ENCODE measurements at places on chromosomes 3 and 15.

DNA sequence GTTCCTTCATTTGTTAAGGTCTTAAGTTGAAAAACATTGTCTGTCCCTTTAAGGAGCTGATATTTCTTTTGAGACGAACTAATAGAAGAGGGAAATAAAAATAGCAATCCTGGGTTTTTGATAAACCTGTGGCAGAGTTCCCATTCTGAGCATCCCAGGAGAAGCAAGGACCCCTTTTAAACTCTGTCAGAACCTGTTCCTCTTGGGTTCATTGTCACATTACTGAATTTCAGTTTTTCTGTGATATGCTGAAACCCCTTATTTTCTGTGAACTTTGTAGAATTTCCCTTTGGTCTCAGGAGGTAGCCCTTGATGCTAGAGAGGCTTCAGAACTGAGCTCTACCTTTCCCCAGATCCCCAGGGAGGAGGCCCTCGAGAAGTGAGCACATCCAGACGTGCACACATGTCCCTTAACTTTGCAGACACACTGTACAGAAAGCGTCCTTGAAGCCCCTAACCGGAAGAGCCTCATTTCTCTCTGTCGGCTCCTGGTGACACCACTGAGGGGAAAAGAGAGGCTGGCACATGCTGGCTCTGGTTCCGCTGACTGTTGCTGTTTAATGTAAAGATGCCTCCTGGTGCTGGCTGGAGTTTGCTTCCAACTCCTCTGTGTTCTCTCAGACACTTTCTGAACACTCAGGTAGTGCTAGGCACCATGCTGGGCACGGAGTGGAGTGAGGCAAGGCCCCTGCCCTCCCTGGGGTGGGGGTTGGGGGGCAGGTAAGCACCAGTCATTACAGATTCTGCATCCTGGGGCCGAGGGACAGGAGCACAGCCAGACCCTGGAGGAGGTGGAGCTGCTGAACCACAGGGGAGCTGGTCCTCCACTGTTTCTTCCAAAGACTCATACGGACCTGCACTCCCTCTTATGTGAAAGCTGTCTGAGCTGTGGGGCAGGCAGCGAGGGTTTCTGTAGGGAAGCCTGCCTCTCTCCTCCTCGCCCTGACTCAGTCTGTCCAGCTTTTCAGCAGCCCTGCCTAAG, 77.5 kb downstream of the CHDH start:
- DNase-seq: no peak

DNA sequence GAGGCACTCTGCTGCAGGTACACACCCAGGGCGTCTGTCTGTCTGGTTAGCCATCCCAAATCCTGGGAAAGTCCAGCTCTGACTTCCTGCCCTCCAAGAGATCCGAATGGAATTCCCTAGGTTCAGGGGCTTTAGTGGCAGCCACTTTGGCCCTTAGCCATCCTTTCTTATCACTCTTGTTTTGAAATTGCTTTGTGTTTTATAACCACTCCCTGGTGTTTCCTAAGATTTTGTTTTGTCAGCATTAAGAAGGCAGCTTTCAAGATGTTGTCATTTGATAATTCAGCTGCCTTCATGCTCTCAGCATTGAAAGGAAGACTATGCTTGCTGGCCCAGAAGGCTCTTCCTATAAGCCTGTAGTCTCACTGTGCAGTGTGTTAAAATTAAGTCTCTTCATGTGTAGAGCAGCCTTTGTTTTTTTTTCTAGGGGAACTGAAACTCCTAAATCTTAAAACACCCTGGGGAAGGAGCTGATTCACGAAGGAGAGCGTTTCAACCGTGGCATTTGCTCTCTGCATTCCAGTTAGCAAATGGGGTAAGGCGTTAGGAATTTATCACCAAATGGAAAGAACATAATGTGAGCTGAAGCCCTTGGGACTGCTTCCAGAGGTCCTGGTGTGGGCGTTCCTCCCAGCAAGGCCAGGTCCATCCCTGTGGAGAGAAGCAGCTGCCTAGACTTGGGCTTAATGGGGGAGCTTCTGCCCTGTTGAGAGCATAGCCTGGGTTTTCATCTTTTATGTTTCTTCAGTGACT, 14.2 kb upstream of the CLEC3B start:
- no peak for DNase-seq

- DNase-seq: no peak
Observed at GRCh38 chr15:64858021-64858575, 16.4 kb downstream of the PLEKHO2 start.

DNA sequence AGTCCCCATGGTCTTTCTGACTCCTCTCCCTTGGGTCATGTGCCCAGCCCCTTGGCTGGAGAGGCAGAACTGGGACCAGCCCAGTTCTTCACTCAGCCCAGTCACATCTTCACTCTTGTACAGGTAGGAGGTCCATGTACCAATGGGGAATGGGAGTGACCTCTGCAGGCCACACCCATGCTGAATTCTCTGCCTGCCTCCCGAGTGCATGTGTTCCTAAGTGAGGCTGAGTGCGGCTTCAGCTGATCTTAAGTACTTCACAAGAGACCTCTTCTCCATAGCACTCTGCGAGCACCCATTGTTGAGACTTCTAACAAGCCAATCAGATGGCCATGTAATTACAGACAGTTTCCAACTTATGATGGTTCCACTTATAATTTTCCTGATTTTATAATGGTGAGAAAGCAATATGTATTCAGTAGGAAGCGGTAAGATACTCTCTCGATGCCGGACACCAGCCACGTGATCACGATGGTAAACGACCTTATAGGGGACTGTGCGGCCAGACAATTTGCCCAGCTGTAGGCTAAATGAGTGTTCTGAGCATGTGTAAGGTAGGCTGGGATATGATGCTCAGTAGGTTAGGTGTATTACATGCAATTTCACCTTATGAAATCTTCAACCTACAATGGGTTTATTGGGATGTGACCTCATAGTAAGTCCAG, 112.1 kb downstream of the KLF13 start:
- DNase-seq: no peak

GRCh38 chr3:13280811-13281506, 139.2 kb downstream of the NUP210 start:
- no peak for DNase-seq

DNA sequence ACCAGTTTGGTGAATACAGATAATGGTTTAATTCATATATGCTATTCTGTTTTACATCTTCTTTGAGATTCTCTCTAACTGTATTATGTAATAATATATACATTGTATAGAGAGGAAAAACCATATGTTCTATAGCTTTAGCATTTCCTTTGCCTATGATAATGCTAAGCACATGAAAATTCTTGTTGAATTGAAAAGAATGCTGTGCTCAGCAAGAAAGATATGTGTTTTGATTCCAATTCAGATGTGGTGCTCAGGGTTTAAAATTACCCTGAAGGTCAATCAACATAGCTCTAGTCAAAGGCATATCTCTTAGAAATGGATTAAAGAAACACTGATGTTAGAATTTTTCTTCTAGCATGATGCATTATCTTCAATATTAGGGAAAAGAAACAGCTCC, 8.5 kb upstream of the TUSC7 start:
- no peak for DNase-seq

DNA sequence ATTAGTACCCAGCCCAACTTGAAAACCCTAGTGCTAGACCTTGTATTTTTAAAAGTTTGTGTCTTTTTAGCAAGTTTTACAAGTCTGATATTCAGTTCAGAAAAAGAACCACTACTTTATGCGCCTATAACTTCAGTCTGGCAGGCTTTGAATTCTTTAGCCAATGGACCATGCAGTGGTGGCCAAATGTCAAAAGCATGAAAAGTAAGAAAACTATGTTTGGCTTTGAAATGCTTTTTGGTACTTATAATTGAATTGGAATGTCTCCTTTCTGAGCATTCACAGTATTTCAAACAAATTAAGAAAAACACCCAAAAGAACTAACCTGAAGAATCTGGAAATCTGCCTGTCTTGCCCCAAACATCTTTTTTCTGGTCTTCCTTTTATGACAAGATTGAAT, 12.8 kb downstream of the WDR48 start:
- no peak for DNase-seq

- DNase-seq: no peak
Observed at GRCh38 chr3:121736112-121736511, 13.4 kb downstream of the GOLGB1 start.

DNA sequence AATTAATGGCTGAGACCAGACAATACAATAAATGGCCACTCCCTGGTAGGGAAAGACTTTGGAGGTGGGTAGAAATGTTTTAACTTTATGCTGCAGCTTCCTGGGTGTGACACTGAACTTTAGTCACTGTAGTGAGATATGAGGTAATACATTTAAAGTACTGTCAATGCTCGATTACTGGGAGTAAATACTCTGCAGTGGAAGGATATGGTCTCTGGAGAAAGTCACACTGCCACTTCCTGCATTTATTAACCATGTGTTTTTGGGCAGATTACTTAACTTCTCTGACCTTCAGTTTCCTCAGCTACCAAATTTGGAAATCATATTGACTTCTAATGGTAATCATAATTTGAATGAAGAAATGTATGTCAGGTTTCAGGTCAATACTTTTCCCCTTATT, 317.1 kb upstream of the TGFBR2 start:
- no peak for DNase-seq

GRCh38 chr15:39919748-39920509, at the start of gene GPR176:
Gene GPR176, minus strand, starts transcription at chr15:39920266. Its CDS starts 240 bp downstream, at chr15:39920026.
- peak; percentile 49 for DNase-seq

GRCh38 chr3:169072494-169072893, 591.0 kb downstream of the MECOM start:
- DNase-seq: no peak

- no peak for DNase-seq
Observed at GRCh38 chr15:62641825-62642224, 400.7 kb upstream of the TPM1 start.

DNA sequence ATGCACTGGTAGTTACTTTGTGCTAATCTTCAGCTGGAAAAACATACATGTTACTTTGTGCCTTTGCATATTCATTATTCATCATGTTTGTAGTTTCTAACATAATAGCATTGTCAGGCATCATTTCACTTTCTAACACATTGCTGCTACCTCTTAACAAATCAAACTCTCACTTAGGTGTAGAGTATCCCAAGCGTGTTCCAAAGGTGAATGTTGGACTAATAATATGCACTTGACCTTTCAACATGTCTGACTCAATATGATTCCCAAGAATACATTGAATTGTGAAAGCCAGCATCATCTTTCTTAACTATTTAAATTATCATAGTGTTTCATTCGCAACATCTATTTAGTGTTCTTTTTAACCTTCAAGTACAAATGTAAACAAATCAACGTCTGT, 211.6 kb downstream of the BBX start:
- DNase-seq: no peak

- no peak for DNase-seq
Observed at GRCh38 chr3:35383719-35384555, 255.4 kb upstream of the ARPP21 start.

DNA sequence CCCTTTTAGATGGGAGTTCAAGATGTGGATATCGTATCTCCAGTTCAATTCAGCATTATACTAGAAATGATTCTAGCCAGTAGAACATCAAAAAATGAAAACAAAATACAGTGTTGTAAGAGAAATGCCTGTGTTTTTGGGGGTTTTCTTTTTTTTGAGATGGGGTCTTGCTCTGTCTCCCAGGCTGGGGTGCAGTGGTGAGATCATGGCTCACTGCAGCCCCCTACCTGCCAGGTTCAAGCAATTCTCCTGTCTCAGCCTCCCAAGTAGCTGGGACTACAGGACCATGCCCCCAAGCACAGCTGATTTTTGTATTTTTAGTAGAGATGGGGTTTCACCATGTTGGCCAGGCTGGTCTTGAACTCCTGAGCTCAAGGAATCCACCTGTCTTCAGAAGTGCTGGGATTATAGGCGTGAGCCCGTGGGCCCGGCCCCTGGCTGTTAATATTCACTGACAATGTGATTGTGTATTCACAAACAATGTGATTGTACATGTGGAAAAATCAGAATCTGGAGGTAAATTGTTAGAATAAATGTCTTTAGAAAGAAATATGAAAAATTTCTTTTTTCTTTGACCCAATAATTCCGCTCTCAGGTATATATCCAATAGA, 59.0 kb downstream of the ARIH1 start:
- no peak for DNase-seq

- no peak for DNase-seq
Observed at GRCh38 chr3:16837602-16838001, 47.2 kb upstream of the PLCL2 start.

DNA sequence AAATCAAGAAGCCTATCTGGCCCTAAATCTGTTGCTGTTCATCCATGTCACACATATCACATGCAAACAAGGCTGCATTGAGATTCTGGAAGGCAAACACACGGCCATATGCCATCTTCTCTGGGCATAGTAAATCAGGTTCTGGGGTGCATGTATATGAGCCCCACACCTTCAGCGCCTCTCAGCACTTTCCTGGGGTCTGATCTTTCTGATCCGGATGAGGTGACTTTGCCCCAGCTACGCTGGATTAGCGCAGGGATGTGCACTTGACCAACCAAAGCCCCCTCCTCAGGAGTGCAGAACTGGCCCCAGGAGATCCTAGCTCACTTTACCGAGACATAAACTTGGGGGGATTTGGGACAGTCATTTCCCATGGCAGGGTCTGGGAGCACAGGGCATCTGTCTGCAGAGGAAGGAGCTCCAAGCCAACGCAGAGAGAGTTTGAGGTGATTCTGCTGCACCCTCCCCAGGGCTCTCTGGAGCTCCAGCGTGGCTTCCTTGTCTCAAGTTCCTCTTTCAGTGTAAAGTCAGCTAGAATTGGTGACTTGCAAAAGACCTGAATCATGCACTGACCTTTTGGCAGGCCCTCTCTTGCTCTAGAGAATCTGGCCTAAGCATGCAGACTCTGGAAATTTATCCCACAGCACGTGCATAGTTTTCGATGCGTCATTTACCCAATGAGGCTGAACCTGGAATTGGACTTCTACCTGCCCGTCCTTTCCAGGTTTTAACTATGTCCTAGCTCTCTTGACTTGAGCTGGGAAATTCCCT, 63.5 kb upstream of the KLF13 start:
- DNase-seq: no peak

- no peak for DNase-seq
Observed at GRCh38 chr3:14876921-14877333, 58.2 kb downstream of the FGD5 start.

GRCh38 chr3:21944251-21944650, 193.2 kb upstream of the ZNF385D start:
- peak; percentile 58 for DNase-seq

- no peak for DNase-seq
Observed at GRCh38 chr15:100018191-100018590, 285.0 kb upstream of the LYSMD4 start.

GRCh38 chr15:86060674-86061073, 19.0 kb upstream of the AGBL1 start:
- DNase-seq: no peak

- no peak for DNase-seq
Observed at GRCh38 chr15:79657722-79658121, 225.6 kb downstream of the MINAR1 start.

DNA sequence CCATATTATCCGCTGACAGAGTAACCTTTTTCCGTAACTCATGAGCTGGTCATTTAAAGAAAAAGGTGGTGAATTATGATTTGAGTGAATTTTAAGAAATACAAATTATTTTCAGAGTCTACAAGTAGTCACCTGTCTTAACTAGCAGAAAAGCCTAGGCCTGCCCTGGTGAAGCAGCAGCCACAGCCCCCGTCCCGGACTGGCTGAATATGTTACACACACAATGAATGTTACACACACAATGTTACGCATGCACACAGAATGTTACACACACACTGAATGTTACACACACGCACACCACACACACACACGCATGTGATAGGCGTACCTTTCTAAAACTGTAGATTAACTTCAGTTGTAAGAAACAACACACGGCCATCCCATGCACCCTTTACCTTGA, 77.8 kb downstream of the VGLL4 start:
- no peak for DNase-seq

GRCh38 chr15:36886191-36886590, 214.2 kb downstream of the MEIS2 start:
- DNase-seq: no peak
